Lung microvascular endothelial cell (primary cell): ENCODE measurements at places on chromosomes 6 and 20. TPM values are rescaled to one million over a fixed set of nuclear protein-coding genes. Genes with fewer than 3 reads are reported as not detected.

The ACTL10 gene
- total RNA-seq: 1.3 and 1.6 TPM in 2 replicates

The MAN1A1 gene
- total RNA-seq: 39.9 and 269 TPM in 2 replicates

The PBOV1 gene
- total RNA-seq: not detected in 2 replicates

The AVP gene
- total RNA-seq: not detected in 2 replicates

The TMEM244 gene
- total RNA-seq: not detected in 2 replicates

The UBD gene
- total RNA-seq: 29.2 and 39.0 TPM in 2 replicates

- DNase-seq: no peak
Observed at GRCh38 chr20:25193843-25194242, 1.7 kb upstream of the ENTPD6 start.

DNA sequence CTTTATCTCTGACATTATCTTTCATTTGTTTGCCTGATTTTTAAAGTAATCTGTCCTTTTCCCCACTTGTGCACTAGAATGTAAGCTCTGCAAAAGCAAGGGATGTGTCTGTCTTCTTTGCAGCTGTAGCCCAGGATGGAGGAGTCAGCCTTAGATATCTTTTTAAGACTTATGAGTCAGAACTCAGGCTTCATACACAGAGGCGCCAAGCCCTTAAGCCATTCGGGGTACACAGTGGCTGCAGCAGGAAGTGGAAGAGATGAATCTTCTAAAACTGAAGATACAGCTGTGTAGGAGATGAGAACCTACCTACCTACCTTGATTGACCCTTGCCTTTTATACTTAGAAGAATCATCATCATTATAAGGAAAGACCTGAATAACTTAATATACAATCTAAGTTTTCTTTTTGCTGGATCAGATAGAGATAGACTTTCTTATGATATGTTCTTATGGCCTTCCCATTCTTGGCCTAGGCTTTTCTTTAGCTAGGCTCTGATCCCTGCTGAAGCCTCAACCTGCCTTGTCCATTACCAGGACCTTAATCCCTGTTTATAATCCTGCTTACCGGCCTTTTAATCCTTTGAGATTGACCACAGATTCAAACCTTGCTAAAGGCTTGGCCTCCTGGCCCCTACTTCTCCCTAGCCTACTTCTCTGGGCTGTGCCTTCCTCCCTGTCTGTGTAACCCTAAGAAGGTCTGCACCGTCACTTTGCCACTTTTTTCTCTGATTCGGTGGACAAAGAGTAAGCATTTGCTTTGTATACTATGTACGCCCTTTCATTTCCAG lies 304.5 kb downstream of the PRL start:
- no peak for DNase-seq

DNA sequence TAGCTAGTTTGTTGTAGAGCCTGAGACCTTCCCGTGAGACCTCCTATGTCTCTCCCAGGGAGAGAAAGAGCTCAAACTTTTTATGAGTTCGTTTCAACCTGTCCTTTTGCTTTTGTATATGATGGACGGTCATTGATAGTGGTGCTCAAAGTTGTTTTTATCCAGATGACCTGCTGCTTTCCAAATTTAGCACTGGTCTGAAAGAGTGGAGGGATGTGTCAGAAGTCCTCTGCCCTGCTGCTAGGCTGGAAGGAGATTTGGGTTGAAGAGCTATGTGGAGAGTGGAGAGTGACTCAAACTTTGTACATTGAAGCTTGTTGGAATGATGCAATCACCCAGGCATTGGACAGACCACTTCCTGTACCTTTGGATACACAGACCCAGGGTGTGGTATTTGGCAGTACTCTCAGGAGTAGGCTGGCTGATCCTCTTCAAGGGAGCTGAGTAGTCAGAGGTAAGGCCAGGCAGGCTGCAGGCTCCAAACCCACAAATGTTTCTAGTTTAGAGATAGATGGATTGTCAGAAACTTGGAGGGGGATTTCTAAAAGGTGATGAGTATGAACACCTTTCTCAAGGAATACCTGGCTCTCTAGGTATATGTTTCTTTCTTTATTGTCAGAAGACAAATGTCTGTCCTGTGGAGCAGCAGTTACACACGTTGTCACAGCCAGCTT lies 49.4 kb upstream of the RREB1 start:
- DNase-seq: no peak

DNA sequence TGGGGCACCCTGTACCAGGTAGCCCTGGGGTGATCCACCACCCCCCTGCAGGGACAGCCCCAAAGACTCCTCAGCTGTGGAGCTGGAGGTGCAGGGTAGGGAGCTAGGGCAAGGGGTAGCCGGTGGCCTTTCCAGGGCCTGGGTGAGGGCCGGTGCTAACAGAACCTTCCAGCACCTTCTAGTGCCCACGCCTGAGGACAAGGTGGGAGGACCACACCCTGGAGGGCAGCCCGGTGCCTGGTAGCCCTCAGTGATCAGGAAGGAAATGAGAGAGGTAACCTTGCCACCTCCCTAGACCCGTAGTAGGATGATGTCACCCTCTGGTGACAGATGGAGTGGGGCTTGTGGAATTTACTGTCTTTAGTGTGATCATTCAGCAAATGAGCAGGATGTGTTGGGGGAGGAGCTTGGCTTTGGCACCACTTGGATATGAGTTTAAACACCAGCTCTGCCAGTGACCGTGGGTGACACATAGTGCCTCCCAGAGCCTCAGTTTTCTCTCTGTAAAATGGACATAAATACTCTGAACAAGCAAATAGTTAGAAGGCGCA lies 187.7 kb downstream of the NFATC2 start:
- DNase-seq: peak; percentile 66

- no peak for DNase-seq
Observed at GRCh38 chr6:53322188-53323029, 26.3 kb downstream of the ELOVL5 start.

DNA sequence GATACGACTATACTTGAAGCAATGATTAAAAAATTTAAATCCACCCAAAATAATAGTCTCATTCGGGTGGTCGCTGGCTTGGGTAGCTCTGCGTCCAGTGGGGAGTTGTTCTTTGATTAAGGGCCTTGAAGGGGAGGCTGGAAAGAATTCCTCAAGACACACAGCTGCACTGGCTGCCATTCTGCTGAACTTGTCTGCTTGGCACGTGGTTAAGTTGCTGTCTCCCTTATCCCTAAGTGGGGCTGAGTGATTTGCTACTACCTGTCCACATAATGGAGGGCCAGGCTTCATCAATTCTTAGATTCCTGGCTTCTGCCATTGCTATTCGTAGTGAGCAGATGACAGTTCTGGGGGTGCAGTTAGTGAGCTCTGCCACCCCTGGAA lies 98.5 kb downstream of the GMPR start:
- DNase-seq: no peak

DNA sequence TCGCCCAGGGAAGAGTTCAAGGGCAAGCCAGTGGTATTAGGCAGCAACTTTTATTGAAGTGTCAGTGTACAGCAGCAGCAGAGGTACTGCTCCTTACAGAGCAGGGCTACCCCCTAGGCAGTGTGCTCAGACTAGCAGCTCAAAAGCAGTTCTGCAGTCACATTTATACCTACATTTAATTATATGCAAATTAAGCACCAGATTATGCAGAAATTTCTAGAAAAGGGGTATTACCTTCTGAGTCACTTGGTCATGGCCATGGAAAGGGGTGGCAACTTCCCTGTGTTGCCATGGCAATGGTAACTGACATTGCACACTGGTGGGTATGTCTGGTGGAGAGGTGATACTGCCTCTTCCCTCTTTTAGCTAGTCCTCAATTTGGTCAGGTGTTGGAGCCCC lies 2.1 kb upstream of the ZKSCAN4 start:
- DNase-seq: no peak

GRCh38 chr6:111114482-111114881 lies 27.2 kb downstream of the SLC16A10 start:
- no peak for DNase-seq

GRCh38 chr6:146581968-146582367 lies 16.8 kb upstream of the ADGB start:
- no peak for DNase-seq

- DNase-seq: peak; percentile 99
Observed at GRCh38 chr6:121522265-121522664, 86.8 kb downstream of the GJA1 start.

DNA sequence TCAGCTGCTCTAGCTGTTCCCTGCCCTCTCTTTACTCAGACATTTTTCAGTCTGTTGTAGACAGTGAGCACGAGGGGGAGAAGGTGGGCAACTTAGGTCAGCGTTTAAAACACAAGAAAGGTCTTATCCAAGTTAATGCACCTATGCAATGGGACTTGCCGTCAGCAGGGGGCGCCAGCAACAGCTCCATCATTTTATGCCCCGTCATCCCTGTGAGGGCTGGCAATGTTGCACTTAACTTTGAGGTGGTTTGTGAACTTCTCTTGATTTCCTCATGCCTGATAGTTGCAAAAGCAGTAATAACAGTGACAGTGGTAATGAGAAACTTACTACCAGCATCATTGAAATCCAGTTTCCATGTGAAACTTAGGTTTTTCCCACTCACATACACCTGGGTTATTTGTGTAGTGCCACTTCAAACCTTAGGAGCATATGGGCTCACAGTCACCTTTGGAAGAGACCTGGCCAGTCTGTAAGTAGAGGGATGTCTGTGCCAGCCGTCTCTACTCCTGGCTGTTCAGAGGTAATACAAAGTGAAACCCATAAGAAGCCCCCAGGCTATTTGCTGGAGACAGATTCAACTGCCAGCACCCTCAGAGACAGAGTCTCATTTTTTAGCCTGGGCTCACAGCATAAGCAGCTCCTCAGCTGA lies 44.9 kb upstream of the ID1 start:
- peak; percentile 82 for DNase-seq

DNA sequence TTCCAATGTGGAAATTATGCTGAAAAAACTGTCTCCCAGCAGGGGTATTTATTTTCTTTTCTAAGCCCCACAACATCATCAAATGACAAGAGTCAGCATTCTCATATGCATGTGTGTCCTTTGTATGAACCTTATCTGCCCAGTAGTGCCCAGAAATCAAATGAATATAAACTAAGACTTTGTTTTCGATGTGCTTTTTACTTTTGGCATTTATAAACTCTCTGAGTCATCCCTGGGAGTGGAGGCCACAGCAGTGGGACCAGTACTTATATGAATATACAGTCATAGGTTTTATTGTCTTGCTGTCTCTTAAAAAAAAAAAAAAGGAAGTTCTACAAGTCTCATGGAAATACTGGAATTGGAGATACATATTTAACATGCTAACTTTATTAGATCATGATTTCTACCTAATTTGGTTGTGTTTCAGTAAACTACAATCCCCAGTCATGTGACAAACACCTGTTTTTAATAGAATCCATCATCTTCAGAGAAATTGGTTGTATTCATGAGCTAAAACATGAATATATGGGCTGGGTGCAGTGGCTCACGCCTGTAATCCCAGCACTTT lies 99.2 kb upstream of the TMEM181 start:
- DNase-seq: peak; percentile 72

DNA sequence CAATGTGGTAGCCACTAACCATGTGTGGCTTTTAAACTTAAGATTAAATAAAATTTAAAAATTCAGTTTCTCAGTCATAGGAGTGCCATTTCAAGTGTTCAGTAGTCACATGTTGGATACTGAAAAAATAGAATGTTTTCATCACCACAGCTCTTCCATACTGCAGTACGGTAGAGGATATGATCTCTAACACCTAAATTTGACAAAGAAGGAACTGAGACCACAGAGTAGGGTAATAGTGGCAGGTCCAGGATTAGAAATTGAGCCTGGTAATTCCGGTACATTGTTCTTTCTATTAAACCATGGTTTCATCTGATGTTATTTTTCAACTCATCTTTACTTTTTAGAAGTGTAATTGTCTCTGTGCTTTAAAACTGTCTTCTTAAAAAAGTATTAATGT lies 104.0 kb downstream of the CD2AP start:
- no peak for DNase-seq

DNA sequence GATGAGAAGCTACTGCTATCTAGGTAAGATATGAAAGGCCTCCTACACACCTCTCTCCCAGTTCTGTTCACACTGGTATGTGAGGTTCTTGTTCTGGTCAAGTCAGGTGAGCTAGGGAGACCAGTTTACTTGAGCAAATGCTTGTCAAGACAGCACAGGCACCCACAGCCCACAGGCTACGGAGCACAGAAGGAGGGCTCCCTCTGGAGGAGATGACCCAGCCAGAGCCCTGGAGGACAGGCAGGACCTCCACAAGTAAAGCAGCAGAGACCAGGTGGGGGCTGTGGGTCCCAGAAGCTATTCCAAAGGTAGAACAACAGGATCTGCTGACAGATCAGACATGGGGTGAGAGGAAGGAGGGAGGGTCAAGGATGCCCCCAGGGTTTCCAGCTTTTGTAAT lies 13.2 kb downstream of the MMP24OS start:
- DNase-seq: peak; percentile 41

GRCh38 chr20:40644863-40645262 lies 44.2 kb downstream of the MAFB start:
- DNase-seq: no peak

DNA sequence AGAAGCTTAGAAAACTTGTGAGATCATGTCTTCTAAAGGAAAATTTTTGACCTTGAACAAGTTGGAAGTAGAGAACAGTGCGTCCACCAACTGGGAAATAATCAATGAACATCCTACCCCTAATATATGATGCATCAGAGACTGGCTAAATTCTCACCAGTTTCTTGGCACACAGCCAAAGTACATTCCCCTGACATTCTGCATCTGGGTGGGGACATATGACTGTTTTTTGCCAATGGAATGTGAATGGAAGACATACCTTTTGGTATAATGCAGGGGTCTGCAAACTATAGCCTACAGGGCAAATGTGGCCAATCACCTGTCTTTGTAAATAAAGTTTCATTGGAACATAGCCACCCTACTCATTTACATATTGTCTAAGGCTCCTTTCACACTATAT lies 84.7 kb downstream of the HAO1 start:
- DNase-seq: peak; percentile 19
